ENCODE measurements at places on chromosomes 4 and X.

GRCh38 chr4:87540146-87541058, 11.2 kb upstream of the SPARCL1 start:
- DNase-seq = no peak

- no peak for DNase-seq
Observed at GRCh38 chr4:41268721-41269517, 12.2 kb downstream of the UCHL1 start.

- DNase-seq = no peak
Observed at GRCh38 chrX:71556036-71556435, 22.2 kb upstream of the GCNA start.

- DNase-seq = no peak
Observed at GRCh38 chr4:81021142-81021944, 9.2 kb upstream of the BMP3 start.

DNA sequence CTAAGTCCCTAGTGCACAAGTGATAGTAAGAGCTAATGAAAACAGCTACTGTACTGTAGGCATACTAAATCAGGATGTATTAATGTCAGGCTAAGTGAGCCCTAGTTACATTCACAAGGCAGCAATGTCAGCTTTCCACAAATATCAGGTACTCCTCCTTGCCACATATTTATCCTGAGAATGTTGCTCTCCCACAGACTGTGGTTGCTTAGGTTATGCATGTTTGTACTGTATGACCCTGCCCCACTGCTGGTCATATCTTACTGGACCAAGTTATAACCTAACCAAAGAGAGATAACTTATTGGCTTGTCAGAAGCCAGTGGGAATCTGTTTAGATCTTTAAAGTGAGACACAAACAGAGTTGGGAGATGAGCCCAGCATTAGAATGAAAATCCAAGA, 241.0 kb downstream of the SLC39A8 start:
- DNase-seq = no peak

DNA sequence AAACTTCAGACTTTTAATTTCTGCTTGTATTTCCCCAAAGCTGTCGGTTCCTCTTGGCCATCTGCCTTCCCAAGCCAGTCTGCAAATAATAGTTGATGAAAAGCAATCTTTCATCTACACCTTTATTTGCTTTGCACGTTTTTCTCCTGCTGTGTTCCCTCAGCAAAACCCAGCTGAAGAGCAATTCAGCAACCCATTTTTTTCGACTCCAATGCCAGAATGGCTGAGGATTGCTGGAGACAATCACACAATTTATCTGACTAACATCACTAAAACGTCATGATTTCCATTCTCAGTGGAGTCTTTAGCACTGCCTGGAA, 94.3 kb downstream of the GPRIN3 start:
- no peak for DNase-seq

DNA sequence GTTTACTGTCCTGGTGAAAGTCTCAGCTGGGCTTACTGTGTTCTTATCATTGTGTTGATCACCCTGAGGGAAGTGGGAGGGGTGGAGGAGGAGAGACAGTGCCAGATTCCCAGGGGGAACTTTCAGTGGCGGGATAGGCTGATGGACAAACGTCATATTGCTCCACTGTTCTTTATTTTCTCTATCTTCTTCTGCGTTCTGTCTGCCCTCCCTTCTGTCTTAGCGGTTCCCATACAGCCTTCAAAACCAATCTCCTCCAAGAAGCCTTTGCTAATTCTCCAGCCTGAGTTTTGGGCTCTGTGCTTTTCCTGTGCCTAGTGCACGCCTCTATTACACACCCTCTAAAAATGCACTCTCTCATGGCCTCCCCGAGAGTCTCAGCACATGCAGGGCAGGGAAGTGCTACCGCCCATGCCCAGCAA, 448.7 kb upstream of the FAT1 start:
- DNase-seq = no peak

- no peak for DNase-seq
Observed at GRCh38 chrX:105461016-105461415, 240.5 kb upstream of the TEX13A start.

DNA sequence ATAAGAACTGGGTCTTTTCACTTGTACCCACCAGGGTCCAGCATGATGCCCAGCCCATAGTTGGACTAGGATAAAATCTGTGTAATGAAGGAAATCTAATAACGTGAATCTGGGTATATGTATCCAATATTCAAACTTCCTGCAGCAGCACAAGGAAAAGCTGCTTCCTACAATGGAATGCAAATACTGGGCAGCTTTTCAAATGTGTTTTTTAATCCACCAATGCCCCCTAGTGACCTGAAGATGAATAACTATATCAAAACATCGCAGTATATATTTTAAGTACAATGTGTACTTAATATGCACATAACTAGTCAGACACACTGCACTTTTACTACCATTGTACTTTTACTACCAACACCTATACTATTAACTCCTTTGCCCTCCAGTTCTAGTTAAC, 5.3 kb downstream of the APOO start:
- peak; percentile 19 for DNase-seq

- DNase-seq = no peak
Observed at GRCh38 chr4:41391271-41391670, 134.5 kb downstream of the UCHL1 start.

DNA sequence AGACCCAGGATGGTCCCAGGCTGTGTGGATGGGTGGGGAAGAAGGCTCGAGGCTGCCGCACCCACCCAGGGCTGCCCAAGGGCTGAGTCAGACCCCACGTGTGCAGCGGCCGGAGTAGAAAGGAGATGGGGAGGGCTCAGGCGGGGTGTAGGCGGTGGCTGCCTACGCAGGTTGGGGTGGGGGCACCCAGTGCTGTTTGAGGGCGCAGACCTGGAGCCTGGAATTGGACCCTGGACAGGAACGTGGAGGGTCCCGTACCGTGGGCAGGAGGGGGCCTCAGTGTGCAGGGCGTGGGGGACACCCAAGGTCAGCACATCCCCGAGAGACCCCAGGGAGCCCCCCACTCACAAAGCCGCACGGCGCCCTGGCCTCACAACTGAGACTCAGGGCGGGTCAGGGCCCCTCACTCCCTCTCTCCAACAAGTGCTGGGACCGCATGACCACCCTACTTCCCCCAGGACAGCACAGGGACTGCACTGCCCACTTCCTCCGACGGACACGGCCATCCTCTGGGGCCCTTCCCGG, 79.9 kb downstream of the FAM53A start:
- no peak for DNase-seq

GRCh38 chr4:59200992-59201391, 1999.1 kb upstream of the ADGRL3 start:
- DNase-seq = no peak

GRCh38 chrX:1239681-1240142, 27.3 kb upstream of the CRLF2 start:
- peak; percentile 20 for DNase-seq

GRCh38 chr4:71303850-71304249, 35.0 kb upstream of the SLC4A4 start:
- no peak for DNase-seq

DNA sequence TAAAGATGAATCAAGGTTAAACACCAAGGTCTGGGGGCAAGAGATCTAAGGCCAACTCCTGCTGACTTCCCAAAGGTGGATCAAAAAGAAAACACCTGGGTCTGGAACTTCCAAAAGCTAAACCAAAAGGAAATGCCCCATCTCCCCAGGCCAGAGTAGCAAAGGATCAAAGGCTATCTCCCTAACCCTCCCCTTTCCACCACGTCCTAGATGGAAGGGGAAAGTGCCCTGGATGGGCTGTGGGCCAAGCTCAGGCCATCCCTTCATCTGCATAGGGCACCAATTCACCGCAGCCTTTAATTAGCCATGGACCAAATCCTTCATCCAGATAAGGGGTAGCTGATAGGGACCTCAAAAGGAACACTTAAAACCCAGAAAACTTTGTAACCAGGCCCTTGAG, 100.2 kb downstream of the WDFY3 start:
- no peak for DNase-seq

- DNase-seq = no peak
Observed at GRCh38 chr4:93743022-93743421, 85.5 kb upstream of the ATOH1 start.

GRCh38 chr4:6191448-6192130, 8.8 kb downstream of the JAKMIP1 start:
- DNase-seq = no peak

DNA sequence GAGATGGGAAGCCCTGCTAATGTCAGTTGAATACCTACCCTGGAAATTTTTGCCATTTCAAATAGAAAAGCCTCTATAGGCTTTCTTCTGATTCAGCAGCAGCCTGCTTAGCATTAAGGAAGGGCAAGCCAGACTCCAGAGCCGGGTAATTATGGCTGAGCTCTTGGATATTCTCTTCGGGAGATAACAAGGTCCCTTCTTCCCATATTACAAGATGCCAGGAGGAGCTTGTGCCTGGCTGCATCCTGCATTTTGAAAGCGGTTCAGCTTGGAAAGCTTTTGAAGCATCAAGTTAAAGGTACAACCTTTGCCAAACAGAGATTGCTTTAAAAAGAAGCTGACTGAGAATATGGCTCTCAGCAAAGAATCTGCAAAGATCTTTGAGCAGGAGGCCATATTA, 399.6 kb upstream of the RPS6KA3 start:
- DNase-seq = no peak

GRCh38 chr4:122716825-122717448, 15.6 kb upstream of the BBS12 start:
- peak; percentile 68 for DNase-seq

DNA sequence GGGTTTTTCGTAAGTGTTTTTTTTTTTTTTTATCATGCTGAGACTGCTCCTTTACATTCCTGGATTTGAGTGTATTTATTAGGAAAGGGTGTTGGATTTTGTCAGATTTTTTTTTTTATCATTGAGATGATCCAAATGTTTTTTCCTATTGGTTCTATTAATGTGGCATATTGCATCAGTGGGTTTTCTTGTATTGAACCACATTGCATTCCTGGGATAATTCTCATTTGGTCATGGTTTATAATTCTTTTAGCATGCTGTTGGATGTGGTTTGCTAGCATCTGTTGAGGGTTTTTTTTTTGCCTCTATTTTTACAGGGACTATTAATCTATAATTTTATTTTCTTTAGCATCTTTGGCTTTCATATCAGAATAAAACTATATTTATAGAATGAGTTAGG, 28.8 kb downstream of the COL4A5 start:
- no peak for DNase-seq

DNA sequence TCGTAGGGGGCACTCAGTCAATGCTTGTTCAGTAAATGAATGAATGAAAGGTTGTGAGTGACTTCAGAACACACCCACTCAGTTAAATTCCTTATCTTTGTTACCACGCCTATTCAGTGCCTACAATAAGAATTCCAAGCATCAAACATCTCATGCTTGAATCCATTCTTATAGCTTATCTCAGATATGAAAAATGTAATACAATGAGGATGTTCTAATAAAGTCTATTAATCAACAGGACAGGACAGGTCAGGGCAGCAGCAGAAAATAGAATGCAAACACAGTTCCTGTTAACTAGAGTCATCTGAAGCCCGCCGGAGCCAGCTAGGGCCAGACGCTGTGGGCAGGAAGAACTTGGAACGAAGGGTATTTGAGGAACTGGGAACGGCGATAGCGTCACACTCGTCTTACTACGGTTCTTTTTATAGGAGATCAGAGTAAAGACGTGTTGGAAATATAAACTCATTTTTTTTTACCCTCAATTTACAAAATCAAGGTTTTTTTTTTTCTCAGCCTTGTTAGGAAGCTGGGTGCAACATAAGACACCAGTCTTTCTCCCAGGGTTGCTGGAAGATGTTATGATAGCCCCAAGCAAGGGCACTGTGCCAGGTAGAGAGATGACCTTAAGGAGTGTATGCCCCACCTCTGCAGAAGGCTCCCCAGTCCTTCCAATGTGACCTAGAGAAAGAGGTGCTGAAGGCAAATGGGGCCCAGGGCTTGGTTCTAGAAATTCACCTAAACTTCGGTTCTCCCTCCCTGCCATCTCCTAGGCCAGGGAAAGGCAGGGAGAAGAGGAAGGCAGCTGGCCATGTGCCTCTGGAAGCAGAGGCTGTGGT, 48.3 kb downstream of the SEL1L3 start:
- no peak for DNase-seq

DNA sequence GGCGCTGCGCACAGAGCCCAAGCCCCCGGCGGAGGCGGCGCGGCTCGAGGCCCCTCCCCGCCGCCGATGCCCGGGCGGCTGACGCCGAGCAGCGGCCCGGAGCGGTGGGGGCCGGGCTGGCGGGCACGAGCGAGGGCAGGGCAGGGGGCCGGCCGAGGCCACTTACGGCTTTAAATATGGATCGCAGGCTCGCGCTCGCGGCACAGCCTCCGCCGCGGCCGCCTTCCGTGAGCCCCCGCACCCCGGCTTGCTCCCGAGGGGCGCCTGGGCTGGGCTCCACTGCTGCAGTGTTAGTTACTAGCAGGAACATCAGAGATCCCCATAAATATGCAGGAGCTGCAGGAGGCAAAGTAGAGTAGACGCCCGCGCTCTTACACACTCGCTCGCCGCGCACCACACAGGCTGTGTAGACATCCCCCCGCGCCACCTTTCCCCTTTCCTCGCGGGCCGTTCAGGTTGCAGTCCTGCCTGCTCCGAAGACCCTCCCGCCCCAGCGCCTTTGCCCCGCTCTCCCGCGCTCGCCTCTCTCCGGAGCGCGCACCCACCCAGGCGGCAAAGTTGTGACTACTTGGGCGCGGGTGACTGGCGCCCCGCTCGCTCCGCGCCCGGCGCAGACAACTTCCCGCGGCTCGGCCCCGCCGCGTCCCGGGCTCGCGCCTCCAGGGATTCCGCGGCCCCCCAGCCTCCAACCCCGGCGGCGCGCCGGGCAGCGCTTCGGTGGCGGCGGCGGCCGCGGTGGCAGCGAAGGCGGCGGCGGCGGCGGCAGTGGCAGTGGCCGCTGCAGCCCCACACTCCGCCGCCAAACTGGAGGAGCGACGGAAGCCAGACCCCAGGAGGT, 152.0 kb upstream of the SLC4A4 start:
- DNase-seq = peak; percentile 1

GRCh38 chr4:16088601-16089000, 4.8 kb upstream of the PROM1 start:
- DNase-seq = no peak

DNA sequence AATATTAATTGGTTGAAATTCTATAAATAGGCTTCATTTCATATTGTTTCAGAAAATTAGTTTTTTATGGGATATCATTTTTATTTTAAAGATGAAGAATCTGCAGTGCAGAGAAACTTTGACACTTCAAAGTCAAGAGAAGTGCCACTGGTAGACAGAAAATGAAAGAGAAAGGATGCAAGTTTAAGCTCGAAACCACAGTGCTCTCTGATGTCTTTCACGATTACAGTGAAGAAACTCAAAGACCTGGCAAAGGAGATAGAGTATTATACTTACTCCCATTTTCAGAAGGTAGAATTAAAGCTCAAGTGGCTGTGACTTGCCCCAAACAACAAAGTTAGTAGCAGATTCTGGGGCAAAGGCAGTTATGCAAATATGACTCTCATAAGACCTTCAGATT, 745.4 kb downstream of the TECRL start:
- DNase-seq = no peak

- DNase-seq = no peak
Observed at GRCh38 chr4:139875411-139875825, 209.8 kb downstream of the MGST2 start.

GRCh38 chrX:11600578-11600977, 65.1 kb downstream of the ARHGAP6 start:
- DNase-seq = no peak

DNA sequence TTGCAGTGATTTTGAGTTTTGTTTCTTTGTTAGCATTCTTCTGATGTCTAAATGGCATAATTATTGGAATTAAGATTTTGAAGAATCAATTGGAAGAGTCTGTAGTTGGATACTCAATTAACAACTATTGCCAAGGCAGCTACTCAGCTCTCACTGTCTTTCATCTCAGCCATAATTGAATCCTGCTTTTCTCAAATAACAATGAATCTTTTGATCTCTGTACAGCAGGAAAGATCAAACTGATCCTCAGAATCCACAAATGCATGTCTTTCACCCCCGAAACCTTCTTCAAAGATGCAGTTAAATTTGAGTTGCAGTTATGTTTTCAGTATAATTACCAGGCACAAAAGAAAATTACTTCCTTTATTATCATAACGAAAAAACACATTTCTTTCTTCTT, 86.2 kb downstream of the MAD2L1 start:
- DNase-seq = no peak

Measured in CD4-positive, alpha-beta T cell treated with Interleukin-6 at 100 ng/mL for 8 hours (primary cell).